Activated naive CD4-positive, alpha-beta T cell treated with Interleukin-2 at 50 U/mL for 16 hours (primary cell): ENCODE measurements at places on chromosomes 7 and 10.

DNA sequence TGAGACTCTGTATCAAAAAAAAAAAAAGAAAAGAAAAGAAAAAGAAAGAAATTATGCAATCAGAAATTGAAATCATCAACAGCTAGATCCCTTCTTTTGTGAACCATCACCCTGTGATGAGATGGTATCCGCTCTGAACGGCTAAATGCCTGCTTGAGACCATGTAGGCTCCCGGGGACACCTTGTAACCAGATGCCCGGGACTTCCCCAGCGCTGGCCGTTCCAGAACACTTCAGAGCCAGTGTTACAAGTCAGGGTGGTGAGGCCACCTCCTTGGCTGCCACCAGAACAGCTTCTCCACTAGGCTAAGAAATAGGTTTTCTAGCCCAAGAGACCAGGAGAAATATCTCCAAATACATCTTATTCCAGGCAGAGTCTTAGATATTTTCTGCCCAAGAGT lies 119.4 kb upstream of the SH2B2 start:
- DNase-seq, result no peak

GRCh38 chr7:593324-594115 lies 73.9 kb upstream of the PDGFA start:
- peak; percentile 16 for DNase-seq

- DNase-seq, result no peak
Observed at GRCh38 chr7:139108266-139109187, 993 bp downstream of the ZC3HAV1 start.

- DNase-seq, result no peak
Observed at GRCh38 chr7:94182066-94182465, 177.9 kb upstream of the BET1 start.

DNA sequence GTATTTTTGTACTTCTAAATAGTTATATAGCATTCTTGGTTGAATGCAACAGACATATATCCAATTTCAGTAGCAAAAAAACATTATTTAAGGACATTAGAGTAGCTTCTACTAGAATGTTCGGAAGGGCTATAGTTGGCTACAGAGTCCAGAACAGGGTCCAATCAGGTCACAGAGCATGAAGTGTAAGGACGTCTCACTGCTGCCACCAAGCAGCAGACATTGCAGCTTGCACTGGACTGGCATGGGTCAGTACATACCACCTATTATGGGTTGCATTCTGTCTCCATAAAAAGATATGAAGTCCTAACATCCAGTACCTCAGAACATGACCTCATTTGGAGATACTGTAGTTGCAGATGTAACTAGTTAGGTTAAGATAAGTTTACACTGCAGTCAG lies 87.3 kb downstream of the LHFPL3 start:
- no peak for DNase-seq

DNA sequence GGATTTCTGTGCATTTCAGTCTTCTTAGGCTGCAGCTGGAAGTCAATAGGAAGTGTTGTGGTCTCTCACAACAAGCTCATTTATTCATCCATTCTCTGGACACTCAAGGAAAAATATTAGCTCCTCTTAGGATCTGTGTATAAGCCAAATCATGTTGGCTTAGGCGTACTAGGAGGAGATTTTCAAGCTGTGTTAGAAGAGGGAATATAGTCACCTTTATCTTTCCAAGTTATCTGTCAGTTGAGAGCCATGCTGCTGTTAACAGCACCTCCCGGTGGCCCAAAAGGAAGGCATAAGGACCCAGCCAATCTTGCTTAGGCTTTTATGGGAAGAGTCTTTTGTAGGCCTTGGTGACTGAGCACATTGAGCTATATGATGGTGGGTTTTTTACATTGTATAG lies 220.0 kb downstream of the LRMDA start:
- DNase-seq, result no peak

DNA sequence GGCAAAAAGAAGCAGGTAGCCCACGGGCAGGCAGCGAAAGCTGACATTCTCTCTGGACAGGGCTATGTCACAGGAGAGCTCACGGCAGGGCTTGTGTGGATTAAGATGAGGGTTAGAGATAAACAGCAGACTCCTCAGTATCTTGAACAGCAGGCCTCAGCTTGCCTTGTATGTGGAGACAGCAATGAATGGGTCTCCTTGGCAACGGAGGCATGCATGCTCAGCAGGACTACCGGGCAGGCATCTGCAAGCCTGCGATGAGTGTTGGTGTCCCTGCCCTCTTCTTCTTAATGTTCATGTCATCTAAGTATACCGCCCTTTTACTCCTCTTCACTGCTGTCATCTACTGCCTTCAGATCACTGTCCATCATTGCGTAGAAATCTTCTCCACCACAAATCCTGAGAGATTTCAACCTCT lies 81.9 kb upstream of the C1GALT1 start:
- no peak for DNase-seq

- no peak for DNase-seq
Observed at GRCh38 chr7:149197675-149198074, 2.3 kb downstream of the ZNF282 start.

DNA sequence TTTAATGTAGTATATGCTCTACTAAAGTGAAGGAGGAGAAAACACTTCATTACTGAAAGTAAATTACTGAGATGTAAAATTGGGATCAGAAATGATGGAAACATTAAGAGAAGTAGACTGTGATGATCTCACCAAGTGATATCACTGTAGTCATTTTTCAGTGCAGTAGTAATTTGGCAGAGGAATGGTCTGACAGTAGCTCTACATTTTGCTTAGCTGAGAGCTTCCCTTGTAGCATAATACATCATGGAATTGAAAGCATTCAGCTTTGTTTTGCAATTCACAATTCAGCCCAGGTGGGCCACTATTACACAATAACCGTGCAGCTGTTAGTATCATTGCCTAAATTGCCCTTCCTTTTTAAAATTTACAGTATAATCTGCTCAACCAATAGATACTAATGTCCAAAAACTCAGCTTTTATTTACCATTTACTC lies 19.4 kb upstream of the CABCOCO1 start:
- no peak for DNase-seq

DNA sequence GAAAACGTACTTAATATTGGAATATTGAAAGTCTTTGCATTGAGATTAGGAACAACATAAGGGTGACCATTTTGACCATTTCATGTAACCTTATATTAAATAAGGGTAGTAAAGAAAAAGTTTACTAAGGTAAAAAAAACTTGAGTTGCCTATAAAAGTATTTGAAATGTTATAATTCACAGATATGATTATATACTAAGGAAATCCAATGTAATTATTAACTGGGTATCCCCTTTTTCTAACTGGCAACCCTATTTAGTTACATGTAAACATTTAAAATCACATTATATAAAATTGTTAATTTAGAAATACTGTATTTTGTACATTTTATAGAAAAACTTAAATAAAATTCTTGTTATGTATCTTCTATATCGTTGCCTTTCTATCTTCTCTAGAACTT lies 64.2 kb downstream of the TRIM24 start:
- no peak for DNase-seq

GRCh38 chr7:46493196-46493595 lies 572.1 kb upstream of the IGFBP3 start:
- DNase-seq, result no peak

GRCh38 chr10:122062831-122063674 lies 74.1 kb downstream of the TACC2 start:
- no peak for DNase-seq

- no peak for DNase-seq
Observed at GRCh38 chr7:38934051-38934450, 25.1 kb upstream of the VPS41 start.

DNA sequence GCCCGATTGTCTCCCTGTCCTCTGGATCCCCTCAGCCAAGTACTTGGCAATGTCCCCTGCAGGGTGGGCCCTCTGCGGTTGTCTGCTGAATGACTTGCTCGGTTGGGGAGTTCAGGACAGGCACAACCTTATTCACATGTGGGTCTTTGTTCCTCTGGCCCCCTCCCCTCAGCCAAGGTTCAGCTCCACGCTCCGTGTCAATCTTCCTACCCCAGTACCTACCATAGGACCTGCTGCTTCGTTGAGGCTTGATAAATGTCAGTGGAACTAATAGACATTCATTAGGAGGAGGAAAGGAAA lies 7.1 kb downstream of the CPA5 start:
- no peak for DNase-seq
